ENCODE measurements at places on chromosomes 4 and X.

GRCh38 chr4:157776930-157777528 is 395.8 kb downstream of the GASK1B start:
- no peak for DNase-seq

DNA sequence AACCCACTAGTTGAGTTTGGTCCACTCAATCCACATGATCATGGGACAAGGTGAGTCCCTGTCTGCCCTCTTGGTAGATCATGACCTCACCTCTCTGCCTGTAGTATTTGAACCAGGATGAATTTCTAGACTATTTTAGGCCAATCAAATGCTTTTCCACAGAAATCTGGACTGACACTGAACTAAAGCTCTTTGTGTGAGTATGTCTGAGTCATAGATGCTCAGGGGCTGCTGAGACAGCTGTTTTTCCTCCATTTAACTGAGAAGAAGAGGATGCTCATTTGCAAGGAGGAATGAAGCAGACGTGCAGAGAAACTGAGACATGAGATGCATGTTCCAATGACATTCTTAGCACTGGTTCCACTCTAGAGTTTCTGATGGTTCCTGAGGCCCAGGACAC is 77.3 kb upstream of the TMEM47 start:
- DNase-seq: no peak

GRCh38 chr4:71941001-71941400 is 90.8 kb upstream of the NPFFR2 start:
- no peak for DNase-seq

- no peak for DNase-seq
Observed at GRCh38 chr4:6773616-6774540, 8.6 kb upstream of the KIAA0232 start.

- peak; percentile 78 for DNase-seq
Observed at GRCh38 chr4:80184053-80184824, 13.1 kb upstream of the PRDM8 start.

GRCh38 chrX:136209016-136209738 is 42.0 kb downstream of the MAP7D3 start:
- DNase-seq: no peak

DNA sequence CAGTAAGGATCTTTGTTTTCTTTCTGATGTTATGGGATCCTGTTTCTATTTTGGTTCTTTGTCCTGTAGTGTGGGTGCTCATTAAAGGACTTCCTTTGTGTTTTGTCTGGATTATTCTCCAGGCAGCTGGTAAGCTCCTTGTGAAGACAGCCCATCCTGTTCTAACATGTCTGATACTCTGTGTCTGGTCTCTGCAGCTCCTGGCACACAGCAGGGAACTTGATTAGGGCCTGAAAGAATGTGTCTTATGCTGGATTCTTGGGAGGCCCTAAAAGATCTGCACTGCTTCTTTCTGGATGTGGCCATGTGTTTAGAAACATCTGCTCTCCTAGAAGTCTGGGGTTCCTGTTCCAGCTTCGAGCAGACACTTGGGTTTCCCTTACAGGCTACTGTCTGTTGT is 38.1 kb upstream of the ATXN3L start:
- no peak for DNase-seq

DNA sequence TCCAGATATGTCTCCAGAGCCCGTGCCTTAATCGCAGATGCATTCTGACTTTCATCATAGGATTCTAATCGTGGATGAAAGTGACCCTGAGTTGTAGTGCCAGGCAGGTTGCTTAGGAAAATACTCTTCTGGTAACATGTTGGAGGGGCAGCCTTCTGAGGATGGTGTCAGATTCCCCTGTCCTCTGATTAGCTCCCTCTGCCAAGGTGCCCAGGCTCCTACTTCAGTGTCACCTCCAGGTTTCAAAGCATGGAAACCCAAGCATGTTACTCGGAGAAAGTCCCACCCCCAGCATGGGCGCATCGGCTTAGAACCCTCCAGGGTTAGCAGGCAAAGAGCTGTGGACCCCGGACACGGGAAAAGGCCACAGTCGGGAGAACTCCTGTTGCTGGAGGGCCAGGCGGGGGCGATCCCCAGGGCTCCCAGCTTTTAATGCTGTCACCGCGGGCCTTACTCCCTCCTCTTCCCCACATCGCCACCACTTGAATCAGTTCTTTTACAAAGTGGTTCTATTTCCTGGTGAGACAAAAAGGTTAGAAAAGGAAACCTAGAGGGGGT is 44.5 kb downstream of the TRIM2 start:
- no peak for DNase-seq

- DNase-seq: no peak
Observed at GRCh38 chr4:169756971-169757574, 671 bp downstream of the HPF1 start.

DNA sequence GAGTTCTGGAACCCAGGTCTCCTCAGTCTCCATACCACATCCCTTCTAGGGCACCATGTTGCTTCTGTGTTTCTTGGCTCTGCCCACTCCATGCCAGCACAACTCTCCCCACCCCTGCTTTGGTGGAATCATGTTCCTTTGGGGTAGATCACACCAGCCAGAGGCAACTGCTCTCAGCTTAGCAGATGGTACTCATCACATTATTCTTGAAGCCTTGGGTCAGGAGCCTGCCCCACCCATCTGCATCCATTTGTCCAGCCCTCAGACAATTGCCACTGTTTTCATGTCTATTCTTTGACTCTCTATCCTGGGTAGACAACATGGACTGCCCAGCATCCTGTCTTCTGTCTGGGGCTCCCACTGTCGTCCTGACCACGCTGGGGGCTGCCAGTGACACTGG is 147.6 kb downstream of the PTTG2 start:
- no peak for DNase-seq

DNA sequence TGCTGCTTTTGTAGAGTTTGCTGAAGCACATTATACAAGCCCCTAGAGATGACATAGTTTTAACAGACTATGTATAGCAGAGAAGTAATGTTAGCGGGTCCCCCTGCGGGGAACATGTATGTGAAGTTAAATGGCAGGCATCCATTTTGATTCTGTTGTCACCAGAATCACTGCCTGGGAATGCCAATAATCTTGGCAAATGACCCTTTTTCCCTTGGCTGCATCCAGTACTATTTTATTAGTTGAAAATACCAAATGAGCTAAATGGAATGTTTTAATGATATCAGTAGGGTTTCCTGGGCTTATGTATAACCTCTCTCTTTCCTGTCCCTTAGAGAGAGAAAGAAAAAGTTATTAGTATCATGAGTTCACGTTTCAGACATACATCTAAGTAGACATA is 93.6 kb downstream of the LIMCH1 start:
- no peak for DNase-seq

DNA sequence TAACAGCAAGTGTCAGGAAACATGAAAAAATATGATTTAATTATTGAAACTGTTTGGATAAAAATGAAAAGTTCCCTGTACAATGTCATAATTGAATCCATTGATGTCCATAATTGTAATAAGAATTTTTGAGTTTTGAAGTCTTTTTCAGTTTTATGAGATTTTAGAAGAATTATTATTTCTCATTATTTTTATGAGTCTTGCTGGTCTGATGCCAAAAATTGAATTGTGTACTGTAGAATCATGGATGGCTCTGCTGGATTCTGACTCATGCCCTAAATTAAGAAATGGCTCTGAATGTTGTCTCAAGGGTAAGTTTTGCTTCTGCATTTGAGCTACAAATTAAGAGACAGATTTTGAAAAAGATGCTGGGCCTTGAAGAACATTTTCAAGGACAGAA is 132.8 kb upstream of the MAP9 start:
- no peak for DNase-seq

All from GOT3 (cell line).